ENCODE measurements at places on chromosomes 7 and 10.

- no peak for DNase-seq
Observed at GRCh38 chr7:23529262-23529859, 2.4 kb downstream of the TRA2A start.

DNA sequence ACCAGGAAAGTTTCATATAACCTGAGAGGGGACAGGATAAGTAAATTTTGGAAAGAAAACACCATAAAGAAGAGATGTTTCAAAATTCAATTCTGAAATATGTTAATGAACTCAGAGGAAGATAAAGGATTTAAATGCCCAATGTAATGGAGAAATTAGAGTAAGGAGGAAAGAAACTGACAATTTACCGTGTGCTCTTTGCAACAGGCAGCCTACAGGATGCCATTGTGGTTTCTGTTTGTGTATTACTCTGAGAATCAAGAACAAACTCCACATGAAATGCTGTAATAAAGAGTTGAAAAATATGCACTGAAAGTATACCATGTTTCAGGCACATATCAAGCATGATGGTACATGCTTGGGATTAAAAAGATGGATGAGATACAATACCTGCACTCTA, 44.8 kb upstream of the GLCCI1 start:
- DNase-seq, result no peak

GRCh38 chr10:983971-984655, 4.1 kb upstream of the GTPBP4 start:
- peak; percentile 89 for DNase-seq

GRCh38 chr7:139702313-139702731, 75.5 kb downstream of the HIPK2 start:
- DNase-seq, result no peak

GRCh38 chr7:726854-727103, 280 bp downstream of the DNAAF5 start:
- DNase-seq, result peak; percentile 25

GRCh38 chr10:126903656-126904360, 1.4 kb upstream of the DOCK1 start:
- DNase-seq, result no peak

DNA sequence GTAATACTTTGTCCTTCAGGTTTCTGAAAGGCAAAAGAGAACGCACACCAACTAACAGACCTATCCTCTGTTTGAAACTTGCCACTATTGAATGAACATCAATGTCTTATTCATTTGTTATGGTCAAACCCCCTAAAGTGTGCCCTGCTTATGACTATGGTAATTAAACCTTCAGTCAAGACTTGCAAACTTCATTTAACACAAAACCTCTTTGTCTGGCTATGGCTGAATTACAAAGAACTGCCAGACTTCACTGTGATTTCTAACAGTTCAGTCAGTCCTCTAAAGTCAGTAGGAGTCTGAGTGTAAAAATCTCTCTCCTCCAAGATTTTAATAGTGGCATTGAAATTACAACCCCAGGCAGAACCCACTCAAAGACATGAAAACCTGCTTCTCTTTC, 702.5 kb upstream of the LRRN3 start:
- DNase-seq, result no peak

DNA sequence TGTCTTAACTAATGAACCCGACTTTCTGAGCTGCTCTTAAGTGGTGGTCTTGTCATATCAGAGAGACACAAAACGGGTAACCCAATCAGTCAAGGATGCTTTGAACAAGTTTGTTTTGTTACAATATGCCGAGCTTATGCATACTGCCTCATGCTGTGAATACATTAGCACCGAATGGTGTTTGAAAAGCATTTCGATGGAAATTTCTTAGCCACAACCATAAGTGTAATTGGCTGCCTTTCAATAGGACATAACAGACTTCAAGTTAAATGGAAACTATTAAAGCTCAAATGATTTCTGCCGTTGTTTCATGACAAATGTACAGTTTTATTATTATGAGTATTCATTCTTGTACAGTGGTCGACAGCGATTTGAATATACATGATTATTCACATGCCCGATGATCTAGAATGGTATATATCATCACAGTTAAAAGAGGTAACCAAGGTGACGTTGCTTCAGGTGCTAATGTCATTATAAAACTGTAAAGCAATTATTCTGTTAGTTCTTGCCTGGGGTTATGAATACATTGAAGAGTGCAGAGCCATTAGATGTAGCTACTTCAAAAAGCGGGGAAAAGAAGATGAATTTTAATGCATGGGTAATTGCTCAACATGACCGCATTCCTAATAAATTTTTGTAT, 118.8 kb downstream of the EBF3 start:
- DNase-seq, result no peak

- no peak for DNase-seq
Observed at GRCh38 chr7:94272821-94273583, 121.7 kb upstream of the COL1A2 start.

DNA sequence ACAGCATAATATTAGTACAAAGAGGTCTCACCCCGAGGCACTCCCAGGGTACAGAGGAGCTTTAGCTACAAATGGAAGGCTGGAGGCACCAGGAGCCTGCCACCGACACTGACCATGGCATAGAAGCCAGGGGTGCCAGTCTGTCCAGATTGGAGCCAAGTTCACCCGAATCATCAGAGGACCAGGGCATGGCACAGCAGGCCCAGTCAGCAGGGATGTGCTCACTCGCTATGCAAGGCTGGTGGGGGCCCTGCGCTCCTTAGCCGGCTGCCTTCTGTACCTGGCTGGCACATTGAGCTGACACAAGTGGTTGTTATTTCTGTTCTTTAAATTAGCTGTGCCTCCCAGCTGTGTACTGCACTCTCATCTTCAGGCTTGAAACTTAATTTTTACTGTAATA, 149.3 kb downstream of the TCERG1L start:
- no peak for DNase-seq
